ENCODE measurements at places on chromosomes 13 and 19. TPM values are rescaled to one million over a fixed set of nuclear protein-coding genes. Genes with fewer than 3 reads are reported as not detected.

DNA sequence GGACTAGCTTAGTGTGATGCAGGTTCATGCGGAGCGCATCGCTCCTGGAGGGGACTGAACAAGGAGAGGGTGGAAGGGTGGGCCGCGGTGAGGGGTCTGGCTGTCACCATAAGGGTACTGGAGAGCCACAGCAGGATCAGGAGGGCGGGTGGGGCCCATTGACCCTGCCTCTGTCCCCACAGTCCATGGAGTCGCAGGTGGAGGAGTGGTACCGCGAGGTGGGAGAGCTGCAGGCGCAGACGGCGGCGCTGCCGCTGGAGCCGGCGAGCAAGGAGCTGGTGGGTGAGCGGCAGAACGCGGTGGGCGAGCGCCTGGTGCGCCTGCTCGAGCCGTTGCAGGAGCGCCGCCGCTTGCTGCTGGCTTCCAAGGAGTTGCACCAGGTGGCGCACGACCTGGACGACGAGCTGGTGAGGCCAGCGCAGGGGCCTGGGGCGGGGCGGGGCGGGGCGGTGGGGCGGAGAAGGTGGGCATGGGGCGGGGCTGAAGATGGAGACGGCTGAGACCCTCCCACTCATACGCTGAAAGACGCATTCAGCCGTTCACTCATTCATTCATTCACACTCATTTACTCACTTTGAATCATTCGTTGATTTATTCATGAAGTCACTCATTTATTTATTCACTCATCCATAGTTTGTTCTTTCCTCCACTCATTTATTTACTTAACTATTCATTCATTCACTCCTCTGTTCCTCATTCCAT is 27.5 kb upstream of the SHKBP1 start:
- H3K4me1 ChIP-seq: peaks cover 3% of the 10 kb centered on the region
- H3K27ac ChIP-seq: no peak overlapping the region
- peak; percentile 63 for DNase-seq
- H3K4me3 ChIP-seq: no peak overlapping the region

DNA sequence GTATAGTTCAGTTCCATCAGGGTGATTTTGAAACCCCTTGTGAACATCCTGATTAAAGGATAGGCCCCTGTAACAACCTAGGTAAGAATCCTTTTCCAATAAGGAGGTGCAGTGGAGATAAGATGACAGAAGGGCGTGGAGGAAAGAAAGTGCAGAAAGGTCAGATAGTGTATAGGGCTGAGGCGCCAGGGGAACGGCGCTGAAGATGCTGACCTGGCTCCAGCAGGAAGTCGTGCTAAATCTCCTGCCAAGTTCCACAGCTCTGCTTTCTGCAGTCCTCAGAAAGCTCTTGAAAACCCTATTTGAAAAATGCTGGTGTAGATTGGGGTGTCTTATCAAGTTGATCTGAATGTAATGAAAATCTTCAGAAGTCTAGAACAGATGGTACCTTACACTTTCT is 221.7 kb downstream of the COG6 start:
- no peaks in the 10 kb centered on the region for H3K36me3 ChIP-seq
- DNase-seq: no peak
- H3K27me3 ChIP-seq: no peaks in the 10 kb centered on the region
- no peak overlapping the region for H3K4me3 ChIP-seq
- no peaks in the 10 kb centered on the region for H3K4me1 ChIP-seq

- no peak for DNase-seq
- H3K36me3 ChIP-seq: no peaks in the 10 kb centered on the region
- H3K27ac ChIP-seq: no peak overlapping the region
- peaks cover 82% of the 10 kb centered on the region for H3K27me3 ChIP-seq
Observed at GRCh38 chr19:49430678-49431329, 5.6 kb downstream of the GFY start.

DNA sequence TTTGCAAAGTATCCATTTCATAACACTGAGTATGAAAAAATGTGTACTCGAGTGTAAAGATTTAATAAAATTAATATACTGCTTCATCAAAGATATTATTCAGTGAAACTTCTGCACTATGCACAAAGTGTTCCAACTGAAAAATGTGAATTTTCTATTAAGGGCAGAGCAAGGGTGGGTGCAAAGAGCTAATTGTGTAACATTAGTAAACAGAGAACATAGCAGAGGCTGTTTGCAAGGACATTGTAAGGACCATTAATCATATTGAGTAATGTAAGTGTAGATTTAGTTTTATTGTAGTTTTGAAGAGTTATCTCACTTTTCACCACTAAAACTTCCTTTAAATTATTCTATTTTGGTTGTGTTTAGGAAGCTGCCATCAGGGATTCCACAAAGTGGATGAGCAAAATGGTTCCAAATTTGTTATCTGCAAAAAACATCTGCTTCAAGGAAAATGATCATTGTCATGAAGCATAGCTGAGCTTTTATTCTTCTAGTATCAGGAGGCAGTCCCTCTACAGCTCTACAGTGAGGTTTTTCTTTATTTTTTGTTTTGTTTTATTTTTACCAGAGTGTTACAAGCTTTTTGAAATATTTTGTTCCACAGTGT is 1375.4 kb downstream of the SLITRK1 start:
- no peaks in the 10 kb centered on the region for H3K27me3 ChIP-seq
- no peaks in the 10 kb centered on the region for H3K4me1 ChIP-seq
- no peak overlapping the region for H3K4me3 ChIP-seq
- DNase-seq: no peak

DNA sequence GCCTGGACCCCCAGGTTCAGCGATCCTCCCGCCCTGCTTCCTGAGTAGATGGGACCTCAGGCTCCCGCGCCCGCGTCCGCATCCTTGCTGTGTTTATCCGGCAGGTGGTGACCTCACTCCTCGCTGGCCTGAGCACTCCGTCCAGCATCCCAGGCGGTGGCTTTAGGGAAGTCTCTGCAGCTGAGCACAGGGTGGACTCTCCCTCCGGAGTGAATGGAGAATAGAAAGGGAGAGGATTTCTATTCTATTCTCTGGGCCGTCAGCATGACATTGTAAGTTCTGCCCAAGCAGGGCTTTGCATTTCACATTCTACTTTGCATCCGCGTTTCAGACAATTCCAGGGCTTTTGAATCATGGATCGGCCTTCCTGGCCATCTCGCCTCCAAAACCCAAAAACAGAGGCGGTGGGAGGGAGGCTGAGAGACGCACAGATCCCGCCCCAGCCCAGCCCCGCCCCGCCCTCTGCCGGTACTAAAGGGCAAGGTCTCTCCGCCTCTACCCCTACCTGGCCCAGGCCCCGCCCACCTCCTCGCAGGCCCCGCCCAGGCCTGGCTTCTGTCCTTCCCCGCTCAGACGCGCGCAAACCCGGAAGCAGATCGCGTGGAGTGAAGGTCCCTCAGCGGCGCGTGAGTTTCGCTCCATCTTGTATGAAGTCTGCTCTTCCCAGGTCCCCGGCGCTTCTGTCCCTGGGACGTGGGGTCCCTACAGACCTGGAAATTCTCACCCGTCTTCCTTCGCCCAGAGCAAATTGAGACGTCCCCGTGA is at the start of gene ZNF525:
Gene ZNF525 (plus strand): TSS at position 572 of the 765 bp plus-strand sequence. CDS start 6,577 bp downstream, outside the sequence.
- H3K4me3 ChIP-seq: peak within 1 kb of the TSS; percentile 82
- peaks cover 8% of the 10 kb centered on the region for H3K4me1 ChIP-seq
- peak; percentile 93 for DNase-seq
- no peaks in the 10 kb centered on the region for H3K27me3 ChIP-seq
- no peaks in the 10 kb centered on the region for H3K36me3 ChIP-seq

- H3K27me3 ChIP-seq: no peaks in the 10 kb centered on the region
- no peak overlapping the region for H3K4me3 ChIP-seq
- no peak for DNase-seq
- H3K27ac ChIP-seq: no peak overlapping the region
- H3K4me1 ChIP-seq: no peaks in the 10 kb centered on the region
- no peaks in the 10 kb centered on the region for H3K36me3 ChIP-seq
Observed at GRCh38 chr13:57470491-57470890, 161.1 kb upstream of the PCDH17 start.

DNA sequence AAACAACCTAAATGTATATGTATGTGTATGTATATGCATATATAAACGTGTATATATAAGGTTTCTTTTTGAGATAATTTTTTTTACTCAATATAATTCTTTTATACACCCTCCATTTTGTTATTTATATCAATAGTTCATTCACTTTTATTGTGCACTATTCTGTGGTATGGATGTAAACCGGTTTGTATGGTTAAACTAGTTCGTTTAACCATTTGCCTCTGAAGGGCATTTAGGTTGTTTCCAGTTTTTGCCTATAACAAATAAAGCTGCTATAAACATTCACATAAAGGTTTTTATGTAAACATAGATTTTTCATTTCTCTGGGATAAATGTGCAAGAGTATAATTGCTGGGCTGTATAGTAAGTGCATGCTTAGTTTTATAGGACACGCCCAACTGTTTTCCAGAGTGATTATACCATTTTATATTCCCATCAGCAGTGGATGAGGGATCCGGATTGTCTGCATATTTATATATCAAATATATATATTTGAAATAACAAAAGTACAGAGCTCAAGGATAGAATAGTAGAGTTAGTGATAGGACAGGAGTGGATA is 380.3 kb downstream of the TSHZ3 start:
- no peak overlapping the region for H3K27ac ChIP-seq
- no peaks in the 10 kb centered on the region for H3K4me1 ChIP-seq
- no peaks in the 10 kb centered on the region for H3K36me3 ChIP-seq

GRCh38 chr19:13044231-13044836 is 49.1 kb downstream of the NFIX start:
- no peaks in the 10 kb centered on the region for H3K27me3 ChIP-seq
- no peak overlapping the region for H3K27ac ChIP-seq
- no peaks in the 10 kb centered on the region for H3K4me1 ChIP-seq
- no peaks in the 10 kb centered on the region for H3K36me3 ChIP-seq
- no peak overlapping the region for H3K4me3 ChIP-seq

DNA sequence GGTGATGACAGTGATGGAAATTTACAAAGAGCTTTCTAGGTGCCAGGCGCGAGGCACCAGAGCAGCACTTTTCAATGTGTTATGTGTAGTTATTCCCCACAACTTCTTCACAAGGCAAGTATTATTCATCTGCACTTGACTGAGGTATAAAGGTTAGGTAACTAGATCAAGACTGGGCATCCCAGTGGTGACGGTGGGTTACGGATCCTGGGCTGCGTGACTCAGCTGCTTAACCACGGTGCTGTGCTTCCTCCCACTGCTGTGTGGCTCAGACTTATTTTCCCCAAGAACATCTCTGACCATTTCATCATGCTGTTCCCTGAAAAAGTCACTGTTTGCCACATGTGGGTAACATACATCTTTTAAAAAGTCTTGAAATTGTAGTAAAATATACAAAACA is 19.3 kb downstream of the EDDM13 start:
- no peak overlapping the region for H3K27ac ChIP-seq
- no peaks in the 10 kb centered on the region for H3K36me3 ChIP-seq
- H3K27me3 ChIP-seq: no peaks in the 10 kb centered on the region
- no peak for DNase-seq
- no peaks in the 10 kb centered on the region for H3K4me1 ChIP-seq
- H3K4me3 ChIP-seq: no peak overlapping the region

Gene PDE4C
- total RNA-seq: 0.61 TPM

Gene NLRP7
- not detected for total RNA-seq

Gene KANK3
- 27.7 TPM for total RNA-seq

Gene QPCTL
- total RNA-seq: 2.8 TPM

Gene SIGLEC6
- not detected for total RNA-seq

All from adrenal gland (tissue), 19 donors.